ENCODE measurements at places on chromosomes 4 and X. TPM values are rescaled to one million over a fixed set of nuclear protein-coding genes. Genes with fewer than 3 reads are reported as not detected.
A peak's percentile ranks its signal among the peaks of the same experiment; 100 is the strongest.

DNA sequence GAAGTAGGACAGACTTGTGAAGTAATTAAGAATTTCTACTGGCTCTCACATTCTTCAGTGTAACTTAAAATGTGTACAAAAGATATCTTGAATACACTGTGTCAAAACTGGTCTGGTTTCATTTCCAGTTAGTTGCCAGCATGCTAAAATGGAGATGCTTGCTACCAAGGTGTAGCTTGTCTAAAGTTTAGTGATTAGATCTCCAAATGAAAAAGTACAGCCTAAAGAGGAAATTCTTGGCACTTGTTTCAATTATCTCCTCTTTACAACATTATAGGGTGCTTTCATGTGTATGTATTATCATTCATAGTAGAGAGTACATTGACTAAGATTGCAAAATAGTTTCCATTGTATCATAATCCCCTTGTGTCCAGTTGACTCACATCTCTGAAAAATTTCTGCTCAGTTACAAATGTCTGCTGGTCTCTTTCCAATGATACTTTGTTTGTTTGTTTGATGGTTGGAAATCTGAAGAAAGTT lies 97.3 kb upstream of the SPRY1 start:
- peaks cover 6% of the 10 kb centered on the region for H3K4me1 ChIP-seq
- no peaks in the 10 kb centered on the region for H3K27me3 ChIP-seq
- H3K4me3 ChIP-seq: no peak overlapping the region
- no peak for DNase-seq

GPRASP2 gene
- total RNA-seq: 0.16 TPM

DNA sequence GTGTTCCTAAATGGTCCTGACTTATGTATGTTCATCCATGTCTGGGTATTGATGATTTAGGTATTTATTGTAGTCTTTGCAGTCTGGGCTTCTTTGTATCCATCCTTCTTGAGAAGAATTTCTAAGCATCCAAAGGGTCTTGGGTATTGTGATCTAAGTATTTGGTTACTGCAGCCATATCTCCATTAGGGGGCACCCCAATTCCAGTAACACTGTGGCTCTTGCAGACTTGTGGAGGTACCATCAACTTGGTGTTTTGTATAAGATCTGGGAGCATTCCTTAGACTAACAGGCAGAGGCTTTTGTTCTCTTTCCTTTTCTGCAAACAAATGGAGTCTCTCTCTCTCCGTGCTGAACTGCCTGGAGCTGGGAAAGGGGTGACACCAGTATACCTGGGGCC lies 113.7 kb upstream of the NEXMIF start:
- H3K36me3 ChIP-seq: peaks cover 2% of the 10 kb centered on the region
- H3K27ac ChIP-seq: no peak overlapping the region
- H3K4me1 ChIP-seq: no peaks in the 10 kb centered on the region
- DNase-seq: peak; percentile 62

HEPH gene
- total RNA-seq: not detected

- H3K36me3 ChIP-seq: no peaks in the 10 kb centered on the region
- H3K27me3 ChIP-seq: no peaks in the 10 kb centered on the region
- DNase-seq: no peak
Measured at GRCh38 chrX:148426467-148426866, 74.0 kb upstream of the AFF2 start.

PAGE1 gene
- not detected for total RNA-seq

CRMP1 gene
- total RNA-seq: not detected

CXCR3 gene
- total RNA-seq: 35.2 TPM

GAGE12G gene
- total RNA-seq: not detected

DNA sequence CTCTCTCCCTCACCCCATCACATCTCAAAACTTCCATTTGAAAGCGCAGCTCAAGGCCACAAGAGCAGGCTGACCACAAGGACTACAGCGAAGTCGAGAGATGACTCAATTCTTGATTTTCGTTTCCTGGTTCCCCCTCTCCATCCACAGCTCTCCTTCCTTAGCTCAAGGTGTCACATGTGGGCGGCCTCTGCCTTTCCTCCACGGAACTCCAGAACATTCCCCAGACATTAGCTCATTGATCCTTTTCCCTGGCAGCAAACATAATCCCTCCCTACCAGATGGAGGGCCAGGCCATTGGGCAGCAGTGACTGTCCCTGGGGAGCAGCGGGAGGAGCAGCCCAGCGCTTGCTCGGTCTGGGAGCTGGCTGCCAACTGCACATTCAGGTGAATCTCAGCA lies 56.3 kb downstream of the CCDC149 start:
- H3K27me3 ChIP-seq: no peaks in the 10 kb centered on the region
- DNase-seq: no peak

TMEM156 gene
- total RNA-seq: 25.9 TPM

DNA sequence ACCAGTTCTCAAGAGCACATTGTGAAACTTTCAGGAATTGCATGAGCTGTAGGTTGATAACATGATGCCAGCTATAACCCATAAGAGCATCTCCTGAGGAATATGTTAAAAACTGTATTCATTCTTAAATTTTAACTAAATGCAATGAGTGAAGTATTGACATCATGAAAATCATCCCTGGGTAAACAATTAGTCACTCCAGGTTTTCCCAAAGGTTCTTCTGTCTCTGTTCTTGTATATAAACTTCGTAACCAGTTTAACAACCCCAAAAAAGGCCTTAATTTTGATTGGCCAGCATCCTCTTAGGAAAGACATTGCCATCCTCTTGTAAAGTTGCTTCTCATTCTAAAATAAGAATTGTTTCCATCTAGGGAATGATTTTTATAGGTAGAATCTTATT lies 80.4 kb downstream of the TET2 start:
- no peak overlapping the region for H3K4me3 ChIP-seq
- H3K36me3 ChIP-seq: peaks cover 10% of the 10 kb centered on the region
- peaks cover 7% of the 10 kb centered on the region for H3K4me1 ChIP-seq
- H3K27ac ChIP-seq: no peak overlapping the region
- DNase-seq: no peak

DNA sequence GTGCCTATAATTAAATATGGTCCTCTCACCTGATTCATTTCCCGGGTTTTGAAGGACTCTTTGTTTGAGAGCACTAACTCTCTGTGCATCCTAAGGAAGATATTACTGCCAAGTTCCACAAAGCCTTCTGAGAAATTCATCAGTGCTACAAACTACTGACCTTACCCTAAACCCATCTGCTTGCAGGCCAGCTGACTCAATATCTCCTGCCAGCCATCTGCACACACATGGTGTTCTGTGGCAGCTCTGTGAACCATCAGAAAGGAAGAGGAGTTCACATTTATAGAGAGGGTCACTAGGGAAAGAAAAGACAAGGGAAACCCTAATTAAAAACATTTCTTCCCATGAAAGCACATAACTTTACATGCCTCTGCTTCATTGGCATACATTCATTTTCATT lies 156.7 kb downstream of the ATP10D start:
- H3K36me3 ChIP-seq: no peaks in the 10 kb centered on the region
- no peak overlapping the region for H3K27ac ChIP-seq
- H3K4me3 ChIP-seq: no peak overlapping the region
- H3K4me1 ChIP-seq: no peaks in the 10 kb centered on the region
- no peak for DNase-seq

- H3K4me3 ChIP-seq: no peak overlapping the region
- no peak for DNase-seq
- peaks cover 9% of the 10 kb centered on the region for H3K36me3 ChIP-seq
- H3K27me3 ChIP-seq: no peaks in the 10 kb centered on the region
Measured at GRCh38 chrX:154068560-154068959, 29.0 kb downstream of the MECP2 start.

DNA sequence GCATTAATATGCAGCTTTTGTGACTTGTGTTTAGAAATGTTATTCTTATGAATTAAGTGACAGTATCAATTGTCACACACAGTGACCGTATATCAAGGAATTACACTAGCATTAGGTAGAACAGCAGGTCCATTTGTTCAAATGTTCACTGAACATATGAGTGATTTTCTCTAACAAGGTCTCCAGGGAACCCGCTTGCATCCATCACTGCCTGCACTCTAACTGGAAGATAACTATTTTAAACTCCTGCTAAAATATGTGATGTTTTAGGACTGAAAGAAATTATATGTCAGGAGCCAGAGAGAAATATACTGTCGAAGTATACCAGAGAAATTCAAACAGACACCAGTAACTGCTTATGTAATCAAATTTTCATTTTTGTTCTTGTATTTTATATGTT lies 1395.7 kb downstream of the PCDH18 start:
- no peaks in the 10 kb centered on the region for H3K27me3 ChIP-seq
- no peak for DNase-seq
- H3K27ac ChIP-seq: no peak overlapping the region
- H3K4me1 ChIP-seq: no peaks in the 10 kb centered on the region

DNA sequence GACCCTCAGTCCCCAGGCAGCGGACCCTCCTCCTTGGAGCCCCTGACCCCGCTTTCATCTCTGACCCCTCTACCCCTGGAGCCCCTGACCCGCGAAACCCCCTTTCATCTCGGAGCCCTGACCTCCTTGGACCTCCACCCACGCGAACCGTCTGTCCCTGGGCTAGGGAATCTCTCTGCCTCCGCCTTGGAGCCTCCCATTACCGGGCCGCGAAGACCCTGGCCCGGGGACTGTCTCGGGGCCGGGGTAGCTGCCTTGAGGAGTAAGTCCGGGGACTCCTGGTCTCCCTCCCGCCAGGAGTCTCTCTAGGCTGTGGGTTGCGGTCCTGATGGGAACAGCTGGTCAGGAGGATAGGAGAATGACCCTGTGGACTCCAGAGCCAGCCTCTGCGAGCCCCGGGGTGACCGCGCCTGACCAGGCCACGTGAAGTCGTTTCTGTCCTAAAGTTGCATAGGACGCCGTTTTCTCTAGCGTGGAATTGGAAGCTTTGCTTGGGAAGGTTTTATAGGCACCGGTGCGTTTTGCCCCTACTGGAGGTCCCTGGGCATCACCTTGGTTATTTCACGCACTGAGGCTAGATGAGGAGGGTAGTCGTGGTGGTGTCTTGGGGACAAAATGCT lies 824 bp downstream of the TBC1D14 start:
- peak; percentile 66 for DNase-seq
- H3K27ac ChIP-seq: peak overlapping the region; percentile 95
- H3K4me3 ChIP-seq: peak overlapping the region; percentile 96
- H3K36me3 ChIP-seq: peaks cover 2% of the 10 kb centered on the region
- H3K27me3 ChIP-seq: no peaks in the 10 kb centered on the region
- H3K4me1 ChIP-seq: peaks cover 45% of the 10 kb centered on the region

DNA sequence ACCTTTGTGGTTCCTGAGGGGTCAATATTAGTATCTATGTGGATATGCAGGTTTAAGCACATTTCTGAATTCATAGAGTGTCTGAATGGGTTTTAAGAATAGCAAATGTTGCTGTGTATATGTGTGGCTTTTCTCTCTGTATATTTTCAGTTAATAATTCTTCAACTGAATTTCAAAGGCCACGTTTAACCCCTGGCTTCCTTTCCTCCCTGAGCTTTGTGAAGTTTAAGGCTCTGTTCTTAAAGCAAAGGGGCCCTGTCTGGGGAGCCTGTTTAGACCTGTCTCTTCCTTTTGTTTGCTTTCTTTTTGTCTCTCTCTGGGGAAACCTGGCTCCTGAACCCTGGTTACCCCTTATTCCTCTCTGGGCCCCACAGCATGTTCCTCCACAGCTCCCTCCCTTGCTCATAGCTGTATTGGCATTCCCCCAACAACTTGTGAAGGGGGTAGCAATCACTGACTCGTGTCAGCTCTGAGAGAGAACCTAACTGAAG lies 139.1 kb downstream of the COL4A6 start:
- no peaks in the 10 kb centered on the region for H3K27me3 ChIP-seq
- no peak for DNase-seq
- H3K4me1 ChIP-seq: no peaks in the 10 kb centered on the region

GRCh38 chr4:95091272-95091671 lies 333.5 kb downstream of the BMPR1B start:
- H3K4me1 ChIP-seq: no peaks in the 10 kb centered on the region
- peaks cover 18% of the 10 kb centered on the region for H3K27me3 ChIP-seq
- no peak overlapping the region for H3K27ac ChIP-seq
- DNase-seq: no peak
- H3K36me3 ChIP-seq: no peaks in the 10 kb centered on the region

MYOZ2 gene
- not detected for total RNA-seq

DNA sequence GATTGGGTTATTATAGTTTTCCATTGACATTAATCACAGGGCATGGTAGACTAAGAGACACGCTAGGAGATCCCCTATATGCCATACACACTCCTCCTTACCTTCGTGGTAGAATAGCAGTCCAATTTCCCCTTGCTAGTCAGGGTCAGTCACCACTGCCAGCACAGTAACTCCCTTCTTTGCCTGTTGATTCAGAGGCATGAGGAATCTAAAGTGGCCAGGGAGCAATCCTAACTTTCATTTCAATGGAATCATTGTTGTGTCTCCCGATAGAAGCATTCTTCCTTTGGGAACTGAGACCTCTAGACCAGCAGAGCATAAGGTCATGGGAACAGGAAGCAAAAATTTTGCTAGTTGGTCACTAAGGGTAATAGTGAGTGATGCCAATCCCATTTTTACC lies 51.1 kb downstream of the COL25A1 start:
- peaks cover 3% of the 10 kb centered on the region for H3K27me3 ChIP-seq
- H3K4me3 ChIP-seq: no peak overlapping the region
- DNase-seq: no peak

GRCh38 chr4:135515295-135515694 lies 1313.7 kb upstream of the PABPC4L start:
- no peak overlapping the region for H3K27ac ChIP-seq
- no peaks in the 10 kb centered on the region for H3K36me3 ChIP-seq
- no peaks in the 10 kb centered on the region for H3K4me1 ChIP-seq
- no peak for DNase-seq

POF1B gene
- total RNA-seq: 0.07 TPM

- no peaks in the 10 kb centered on the region for H3K27me3 ChIP-seq
- no peaks in the 10 kb centered on the region for H3K4me1 ChIP-seq
- DNase-seq: no peak
- H3K36me3 ChIP-seq: no peaks in the 10 kb centered on the region
Measured at GRCh38 chrX:102063445-102064074, 61.9 kb upstream of the TCEAL2 start.

GRCh38 chrX:12583543-12583942 lies 207.7 kb upstream of the PRPS2 start:
- no peak for DNase-seq
- no peaks in the 10 kb centered on the region for H3K4me1 ChIP-seq
- no peak overlapping the region for H3K4me3 ChIP-seq
- H3K36me3 ChIP-seq: no peaks in the 10 kb centered on the region
- H3K27ac ChIP-seq: no peak overlapping the region

- H3K4me1 ChIP-seq: peaks cover 2% of the 10 kb centered on the region
- H3K36me3 ChIP-seq: no peaks in the 10 kb centered on the region
- H3K27ac ChIP-seq: no peak overlapping the region
- DNase-seq: no peak
- H3K27me3 ChIP-seq: peaks cover 7% of the 10 kb centered on the region
Measured at GRCh38 chr4:100960232-100960631, 387.1 kb downstream of the PPP3CA start.

GRCh38 chr4:147822128-147822527 lies 90.2 kb downstream of the ARHGAP10 start:
- no peaks in the 10 kb centered on the region for H3K27me3 ChIP-seq
- H3K4me1 ChIP-seq: peaks cover 2% of the 10 kb centered on the region
- no peak overlapping the region for H3K4me3 ChIP-seq

CYBB gene
- not detected for total RNA-seq

Data from activated CD4-positive, alpha-beta T cell treated with anti-CD3 and anti-CD28 coated beads, Interleukin-2, amount 10 ng/mL, durations not matched to agents 24 days and 14 days (primary cell).